ENCODE measurements at places on chromosomes 4 and X. TPM values are rescaled to one million over a fixed set of nuclear protein-coding genes. Genes with fewer than 3 reads are reported as not detected.

- no peak for DNase-seq
Measured at GRCh38 chr4:180116840-180117239, 2126.4 kb upstream of the TENM3 start.

- no peak for DNase-seq
Measured at GRCh38 chrX:154735695-154736393, 15.0 kb downstream of the GAB3 start.

GRCh38 chr4:21410372-21410771 lies 538.2 kb downstream of the KCNIP4 start:
- DNase-seq = no peak

Gene TMEM144
- 16.3 TPM for total RNA-seq

- DNase-seq = no peak
Measured at GRCh38 chr4:125826801-125827695, 512.3 kb downstream of the FAT4 start.

Gene HAND2
- total RNA-seq = not detected

Gene F11
- total RNA-seq = 2.2 TPM

Gene GPRASP3
- 15.0 TPM for total RNA-seq

Gene TCEAL2
- 26.8 TPM for total RNA-seq

Gene S100G
- not detected for total RNA-seq

GRCh38 chrX:47815901-47816845 lies 20.5 kb upstream of the ZNF81 start:
- DNase-seq = no peak

Gene PLAC8
- total RNA-seq = 1.1 TPM

GRCh38 chrX:112687189-112687691 lies 7.5 kb upstream of the LHFPL1 start:
- no peak for DNase-seq

GRCh38 chr4:111698361-111698760 lies 446.9 kb upstream of the FAM241A start:
- DNase-seq = no peak

GRCh38 chr4:123874063-123874462 lies 477.5 kb downstream of the SPRY1 start:
- no peak for DNase-seq

DNA sequence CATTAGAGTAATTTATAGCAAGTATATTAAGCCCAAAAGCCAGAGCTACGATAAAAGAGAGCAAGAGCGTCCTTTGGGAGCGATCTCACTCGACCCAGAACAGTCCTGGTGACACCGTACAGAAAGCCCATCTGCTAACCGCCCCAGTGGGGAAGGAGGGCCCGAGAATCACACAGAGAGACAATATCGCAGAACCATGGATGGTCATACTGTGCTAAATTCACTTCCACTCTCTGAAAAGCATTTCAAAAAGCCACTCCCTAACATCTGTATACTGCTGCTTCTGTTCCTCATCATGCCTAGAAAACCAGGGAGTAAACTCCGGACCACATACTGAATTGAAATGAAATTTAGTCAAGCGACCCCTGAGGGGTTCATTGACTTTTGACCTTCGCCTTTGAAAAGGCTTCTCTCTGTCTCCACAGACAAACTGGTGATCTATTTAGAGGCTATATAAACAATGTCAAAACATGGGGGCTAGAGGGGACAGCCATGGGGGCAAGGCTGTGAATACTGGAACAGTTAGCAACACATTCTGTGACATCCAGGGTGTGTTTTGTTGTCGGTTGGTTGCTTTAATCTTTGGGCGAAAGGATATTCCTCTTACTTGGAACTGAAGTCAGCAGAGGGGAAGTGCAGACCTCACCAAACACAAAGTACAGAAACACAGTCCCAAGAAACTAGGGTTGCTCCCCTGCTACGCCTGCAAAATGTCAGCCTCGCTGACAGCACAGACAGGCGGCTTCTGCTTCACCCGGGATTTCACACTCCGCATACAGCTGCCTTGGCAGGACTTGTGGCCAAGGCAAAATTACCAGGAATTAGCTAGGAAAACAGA lies 129.0 kb upstream of the RASGEF1B start:
- DNase-seq = no peak

GRCh38 chr4:113144091-113144490 lies 94.6 kb downstream of the ANK2 start:
- DNase-seq = no peak

DNA sequence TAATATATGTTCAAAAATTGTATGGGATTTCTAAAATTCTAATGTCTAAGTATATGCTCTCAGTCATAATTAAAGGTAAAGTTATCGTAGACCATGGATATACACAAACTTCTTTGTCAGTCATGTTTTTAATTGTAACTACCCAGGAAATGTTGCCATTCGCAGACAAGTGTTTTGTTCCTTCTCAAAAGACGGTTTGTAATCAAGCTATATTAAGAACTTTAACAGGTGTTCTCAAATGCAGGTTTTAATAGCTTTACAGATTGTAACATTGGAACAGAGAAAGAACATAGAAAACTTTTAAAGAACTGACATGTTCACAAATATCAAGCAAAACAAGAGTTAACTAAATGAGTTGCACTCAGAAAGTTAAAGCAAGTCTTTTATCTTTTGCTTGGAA lies 58.9 kb downstream of the KDM5C start:
- no peak for DNase-seq

DNA sequence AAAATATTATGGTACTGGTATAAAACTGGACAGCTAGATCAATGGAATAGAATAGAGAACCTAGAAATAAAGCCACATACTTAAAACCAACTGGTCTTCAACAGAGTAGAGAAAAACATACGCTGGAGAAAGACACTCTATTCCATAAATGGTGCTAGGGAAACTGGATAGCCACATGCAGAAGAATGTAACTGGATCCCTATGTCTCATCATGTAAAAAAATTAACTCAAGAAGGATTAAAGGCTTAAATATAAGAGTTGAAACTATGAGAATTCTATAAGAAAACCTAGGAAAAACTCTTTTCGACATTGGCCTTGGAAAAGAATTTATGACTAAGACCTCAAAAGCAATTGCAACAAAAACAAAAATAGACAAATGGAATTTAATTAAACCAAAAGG lies 114.6 kb downstream of the PCDH18 start:
- DNase-seq = no peak

DNA sequence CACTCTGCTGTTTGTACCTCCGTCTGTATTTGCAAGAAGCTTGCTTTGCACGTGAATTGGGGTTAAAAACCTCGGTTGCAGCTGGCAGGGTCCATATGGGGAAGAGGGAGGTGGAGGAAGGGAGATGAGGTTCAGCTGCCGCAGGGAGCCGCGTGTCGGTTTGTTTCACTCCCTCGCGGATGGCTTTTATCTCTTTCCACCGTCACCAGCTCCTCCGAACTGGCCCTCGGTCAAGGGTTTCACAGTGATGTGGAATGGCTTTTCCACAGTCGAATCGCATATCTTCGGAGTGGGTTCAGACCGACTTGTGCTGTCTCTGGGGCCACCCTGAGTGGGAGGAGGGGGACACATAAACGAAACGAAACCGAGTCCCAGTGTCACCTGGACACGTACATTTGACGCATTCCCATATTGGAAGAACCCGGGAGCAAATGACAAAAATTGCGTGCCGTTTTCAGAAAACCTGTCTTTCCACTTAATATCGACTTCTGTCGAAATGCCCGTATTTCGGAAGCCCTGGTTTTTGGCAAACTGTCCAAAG lies 929 bp downstream of the ZBTB33 start:
- DNase-seq = peak; percentile 61

DNA sequence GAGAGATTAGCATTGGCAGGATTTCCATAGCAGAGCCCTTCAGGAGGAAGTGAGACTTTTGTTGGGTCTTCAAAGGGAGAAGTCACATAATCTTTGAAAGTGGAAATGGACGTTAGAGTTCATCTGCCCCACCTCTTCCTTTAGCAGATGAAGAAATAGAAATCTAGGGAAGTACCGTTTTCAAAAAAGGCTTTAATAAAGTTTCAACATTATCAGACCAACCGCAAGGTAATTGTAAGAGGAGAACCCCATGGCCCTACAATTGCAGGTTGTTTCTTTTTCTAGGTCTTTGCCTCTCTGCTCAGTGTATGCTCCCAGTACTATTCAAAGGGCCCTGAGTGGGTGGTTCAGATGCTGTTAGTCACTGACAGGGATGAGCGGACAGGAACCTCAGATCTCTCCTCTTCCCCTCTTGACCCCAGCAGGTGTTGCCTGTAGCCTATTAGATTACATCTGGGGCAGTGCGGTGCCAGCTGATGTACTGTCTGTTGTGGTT lies 48.6 kb upstream of the AP1S2 start:
- no peak for DNase-seq

DNA sequence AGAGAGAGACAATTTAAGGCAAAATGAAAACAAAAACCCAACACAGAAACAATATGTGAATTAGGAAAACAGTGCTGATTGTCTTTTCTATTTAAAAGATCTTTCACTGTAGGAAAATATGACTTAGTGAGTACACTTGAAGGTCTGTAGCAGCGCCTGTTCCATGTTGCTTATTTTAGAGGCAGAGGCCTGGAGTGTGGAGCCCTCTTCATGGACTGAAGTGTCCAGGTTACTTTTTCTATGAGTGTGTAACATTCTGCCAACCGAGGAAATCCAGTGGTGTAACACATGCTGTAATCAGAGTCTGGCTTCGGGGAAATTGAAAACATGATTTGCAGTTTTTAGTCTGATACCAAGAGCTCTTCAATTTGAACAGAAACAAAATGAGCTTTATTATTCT lies 64.0 kb upstream of the GPRIN3 start:
- no peak for DNase-seq

- DNase-seq = no peak
Measured at GRCh38 chrX:148659481-148659880, 159.1 kb downstream of the AFF2 start.

Gene UGT8
- 87.3 TPM for total RNA-seq

DNA sequence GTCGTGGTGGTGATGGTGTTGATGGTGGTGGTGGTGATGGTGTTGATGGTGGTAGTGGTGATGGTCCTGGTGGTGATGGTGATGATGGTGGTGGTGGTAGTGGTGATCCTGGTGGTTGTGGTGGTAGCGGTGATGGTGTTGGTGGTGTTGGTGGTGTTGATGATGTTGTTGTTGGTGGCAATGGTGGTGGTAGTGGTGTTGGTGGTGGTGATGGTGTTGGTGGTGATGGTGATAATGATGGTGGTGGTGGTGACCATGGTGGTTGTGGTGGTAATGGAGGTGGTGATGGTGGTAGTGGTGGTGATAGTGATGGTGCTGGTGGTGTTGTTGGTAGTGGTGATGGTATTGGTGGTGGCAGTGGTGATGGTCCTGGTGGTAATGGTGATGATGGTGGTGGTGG lies 49.1 kb downstream of the TLR10 start:
- DNase-seq = no peak

- DNase-seq = no peak
Measured at GRCh38 chr4:183797445-183798300, 107.4 kb upstream of the STOX2 start.

- DNase-seq = no peak
Measured at GRCh38 chr4:57214654-57215411, 104.6 kb upstream of the IGFBP7 start.

Gene RTL3
- total RNA-seq = 0.10 TPM

DNA sequence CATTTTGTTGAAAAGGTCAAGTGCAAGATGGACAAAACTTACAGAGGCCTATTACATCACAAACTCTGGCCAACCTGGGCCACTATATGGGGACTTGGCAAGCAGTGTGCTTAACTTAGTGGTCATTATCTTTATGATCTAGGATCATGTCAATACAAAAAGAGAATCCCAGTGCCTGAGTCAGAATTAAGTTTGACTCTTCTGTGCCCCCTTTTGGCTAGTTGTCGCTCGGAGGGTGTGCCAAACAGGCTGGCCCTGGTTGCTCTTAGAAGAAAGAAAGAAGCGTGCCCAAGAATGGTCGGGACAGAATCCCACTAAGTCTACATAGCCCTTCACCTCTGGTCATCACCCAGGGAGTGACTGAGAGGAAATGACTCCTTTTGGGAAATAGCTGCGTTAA lies 100.1 kb downstream of the EIF4E start:
- no peak for DNase-seq

Gene HHIP
- total RNA-seq = 36.1 TPM

DNA sequence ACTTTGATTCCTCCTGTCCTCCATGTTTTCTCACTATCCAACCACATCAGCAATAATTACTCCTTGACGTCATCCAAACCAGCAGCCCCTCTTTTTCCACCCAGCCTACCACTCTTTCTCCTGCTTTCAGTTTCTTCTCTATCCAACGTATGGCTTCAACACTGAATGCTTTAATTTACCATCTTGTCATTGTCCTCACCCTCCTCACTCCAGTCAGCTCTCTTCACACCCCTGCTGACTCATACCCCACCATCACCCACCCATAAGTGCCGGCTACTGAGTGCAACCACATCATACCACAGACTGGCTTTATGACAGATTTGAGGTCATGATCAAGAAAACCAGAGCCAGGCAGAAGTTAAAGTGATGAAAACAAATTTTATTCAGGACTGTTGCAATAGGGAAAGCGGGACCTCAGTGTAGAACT lies 9.8 kb upstream of the ANXA5 start:
- no peak for DNase-seq

GRCh38 chrX:155434906-155435743 lies 23.3 kb downstream of the F8A3 start:
- DNase-seq = no peak

DNA sequence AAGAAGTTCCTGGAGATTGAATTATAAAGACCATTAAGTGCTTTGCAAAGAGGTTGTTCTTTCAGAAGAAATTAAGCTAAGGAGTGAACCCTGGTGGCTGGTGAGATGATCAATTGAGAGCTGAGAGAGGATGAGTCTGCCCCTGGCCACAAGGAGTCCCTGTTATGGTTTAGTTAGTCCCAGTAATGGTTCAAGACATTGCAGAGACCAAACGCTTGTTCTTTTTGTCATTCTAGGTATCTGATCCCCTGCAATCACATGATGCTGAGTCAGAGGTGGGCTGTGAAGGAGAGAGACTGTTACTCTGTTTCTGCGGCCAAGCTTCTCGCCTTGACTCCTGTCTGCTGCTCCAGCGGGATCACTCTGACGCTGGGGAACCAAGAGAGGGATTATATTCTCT lies 114.5 kb downstream of the GATB start:
- no peak for DNase-seq

- no peak for DNase-seq
Measured at GRCh38 chrX:97672138-97672537, 788.4 kb downstream of the RPA4 start.

Gene NR3C2
- 27.0 TPM for total RNA-seq

DNA sequence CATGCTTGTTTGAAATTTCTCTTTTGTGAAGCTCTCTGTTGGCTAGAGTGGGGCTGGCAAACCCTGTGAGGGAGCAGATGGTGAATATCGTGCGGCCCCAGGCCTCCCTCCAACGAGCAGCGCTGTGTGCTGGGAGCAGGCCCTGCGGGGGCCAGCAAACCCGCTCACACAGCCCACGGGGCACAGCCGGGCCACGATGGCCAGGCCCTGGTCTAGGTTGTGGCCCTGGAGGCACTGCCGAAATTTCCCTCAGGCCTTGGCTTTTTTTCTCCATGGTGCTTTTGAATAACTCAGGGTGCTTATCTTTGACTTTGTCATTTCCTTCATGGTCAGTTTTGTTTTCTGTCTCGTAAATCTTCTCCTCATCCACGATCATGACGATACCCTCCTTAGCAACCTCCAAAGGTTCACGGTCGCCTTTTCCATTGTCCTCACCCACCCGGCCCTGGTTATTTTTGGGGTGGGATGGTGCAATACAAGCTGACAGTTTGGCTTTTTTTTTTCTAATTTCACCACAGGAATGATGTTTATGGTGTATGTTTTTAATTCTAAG lies 20.7 kb downstream of the PCGF3 start:
- no peak for DNase-seq
